ENCODE measurements at places on chromosomes 7 and 10.

GRCh38 chr7:129188892-129189660 lies 643 bp downstream of the SMO start:
- DNase-seq, result no peak

GRCh38 chr10:10777279-10777678 lies 240.4 kb upstream of the CELF2 start:
- no peak for DNase-seq

DNA sequence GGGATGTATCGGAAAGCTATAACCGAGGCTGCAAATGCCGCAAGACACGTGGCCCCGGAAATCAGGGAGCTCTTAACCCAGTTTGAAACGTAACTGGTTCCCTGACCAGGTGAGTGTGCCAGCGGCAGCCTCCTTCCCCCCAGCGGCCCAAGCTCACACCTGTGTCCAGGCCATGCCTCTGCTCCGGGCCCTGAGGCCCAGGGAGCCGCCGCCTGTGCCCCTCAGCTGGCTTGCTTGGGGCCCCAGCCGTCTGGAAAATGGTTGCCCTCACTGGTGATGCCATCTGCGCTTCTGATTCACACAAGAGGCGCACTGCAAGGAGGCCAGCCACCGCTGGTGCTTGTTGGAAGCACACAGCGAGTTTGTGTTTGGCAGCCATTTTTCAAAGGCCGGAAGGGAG lies 9.2 kb downstream of the PWWP2B start:
- DNase-seq, result no peak

GRCh38 chr10:34297541-34298345 lies 517.4 kb downstream of the PARD3 start:
- DNase-seq, result no peak

Data from activated naive CD4-positive, alpha-beta T cell treated with anti-CD3 and anti-CD28 coated beads, Interleukin-2, amount 50 U/mL, for 16 hours (primary cell).